ENCODE measurements at places on chromosomes 11 and 22.

- DNase-seq, result no peak
These were observed 8.4 kb downstream of the FAM83F start for GRCh38 chr22:40002935-40003715.

- no peak for DNase-seq
These were observed 62.0 kb downstream of the NCAM1 start for GRCh38 chr11:113023228-113023627.

- DNase-seq, result no peak
These were observed 767.8 kb upstream of the LUZP2 start for GRCh38 chr11:23729088-23729487.

GRCh38 chr22:48697694-48698276 lies 1129.9 kb downstream of the BRD1 start:
- no peak for DNase-seq

- DNase-seq, result no peak
These were observed 3.0 kb upstream of the SEC14L3 start for GRCh38 chr22:30474683-30475424.

DNA sequence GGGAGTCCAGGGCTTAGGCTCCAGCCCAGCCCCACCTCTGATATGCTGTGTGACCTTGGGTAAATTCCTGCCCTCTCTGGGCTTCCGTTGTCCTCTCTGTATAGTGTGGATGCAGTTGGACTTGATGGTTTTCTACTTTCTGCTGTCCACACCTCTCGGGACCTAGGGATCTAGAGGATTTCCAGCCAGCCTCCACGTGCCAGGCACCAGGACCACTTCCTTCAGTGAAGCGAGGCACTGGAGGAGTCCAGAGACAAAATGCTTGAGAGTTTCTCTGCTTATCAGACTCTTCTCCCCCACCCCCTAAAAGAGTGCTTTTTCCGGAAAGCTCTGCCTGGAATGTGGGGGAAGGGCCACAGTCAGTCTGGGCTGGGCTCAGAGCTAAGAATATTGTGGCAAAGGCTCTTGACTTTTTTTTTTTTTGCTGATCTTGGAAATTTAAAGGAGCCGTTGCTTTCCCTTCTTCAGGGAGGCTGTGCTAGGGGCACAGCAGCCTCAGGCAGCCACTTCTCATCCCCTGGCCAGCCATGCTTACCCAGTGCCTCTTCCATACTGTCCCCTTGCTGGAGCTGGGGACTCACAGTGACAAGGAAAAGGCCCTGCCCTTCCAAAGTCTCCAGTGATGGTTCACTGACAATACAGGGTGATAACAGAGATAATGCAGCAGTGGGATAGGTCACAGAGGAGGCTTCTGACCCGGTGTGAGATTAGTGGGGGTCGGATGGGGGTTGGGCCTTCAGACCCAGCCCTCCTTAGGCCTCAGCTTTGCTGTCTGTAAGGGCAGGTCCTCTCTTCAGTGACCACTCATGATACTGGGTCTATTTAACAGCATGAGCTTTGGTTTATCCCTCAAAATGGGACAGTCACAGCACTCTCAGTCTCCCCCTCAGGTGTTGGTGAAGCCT lies 2.9 kb upstream of the SERPINH1 start:
- DNase-seq, result no peak

GRCh38 chr22:31289344-31289743 lies 2.9 kb downstream of the PIK3IP1 start:
- DNase-seq, result no peak

DNA sequence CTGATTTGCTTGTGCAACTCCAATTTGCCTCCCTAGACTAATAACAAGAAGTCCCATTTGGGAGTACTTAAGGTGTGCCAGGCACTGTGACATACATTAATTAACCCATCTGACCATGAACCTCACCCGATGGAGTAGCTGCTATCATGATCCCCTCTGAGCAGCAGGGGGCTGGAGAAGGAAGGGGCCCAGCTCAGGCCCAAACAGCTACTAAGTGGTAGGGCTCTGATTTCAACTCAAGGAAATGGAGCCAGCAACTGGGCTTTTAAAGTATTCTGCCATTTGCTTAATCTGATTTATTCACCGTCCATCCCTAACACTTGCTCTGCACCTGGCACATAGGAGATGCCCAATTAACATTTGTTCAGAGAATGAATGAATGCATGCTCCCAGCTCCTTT lies 1.2 kb downstream of the CRYBB1 start:
- DNase-seq, result no peak

GRCh38 chr11:62788991-62789390 lies 1.8 kb downstream of the TMEM179B start:
- no peak for DNase-seq
